ENCODE measurements at places on chromosomes 13 and 19. TPM values are rescaled to one million over a fixed set of nuclear protein-coding genes. Genes with fewer than 3 reads are reported as not detected.

GRCh38 chr13:99308471-99309087 is 1.4 kb upstream of the GPR183 start:
- no peak for DNase-seq

- no peak for DNase-seq
These were observed 57.8 kb downstream of the GGACT start for GRCh38 chr13:100530671-100531213.

DNA sequence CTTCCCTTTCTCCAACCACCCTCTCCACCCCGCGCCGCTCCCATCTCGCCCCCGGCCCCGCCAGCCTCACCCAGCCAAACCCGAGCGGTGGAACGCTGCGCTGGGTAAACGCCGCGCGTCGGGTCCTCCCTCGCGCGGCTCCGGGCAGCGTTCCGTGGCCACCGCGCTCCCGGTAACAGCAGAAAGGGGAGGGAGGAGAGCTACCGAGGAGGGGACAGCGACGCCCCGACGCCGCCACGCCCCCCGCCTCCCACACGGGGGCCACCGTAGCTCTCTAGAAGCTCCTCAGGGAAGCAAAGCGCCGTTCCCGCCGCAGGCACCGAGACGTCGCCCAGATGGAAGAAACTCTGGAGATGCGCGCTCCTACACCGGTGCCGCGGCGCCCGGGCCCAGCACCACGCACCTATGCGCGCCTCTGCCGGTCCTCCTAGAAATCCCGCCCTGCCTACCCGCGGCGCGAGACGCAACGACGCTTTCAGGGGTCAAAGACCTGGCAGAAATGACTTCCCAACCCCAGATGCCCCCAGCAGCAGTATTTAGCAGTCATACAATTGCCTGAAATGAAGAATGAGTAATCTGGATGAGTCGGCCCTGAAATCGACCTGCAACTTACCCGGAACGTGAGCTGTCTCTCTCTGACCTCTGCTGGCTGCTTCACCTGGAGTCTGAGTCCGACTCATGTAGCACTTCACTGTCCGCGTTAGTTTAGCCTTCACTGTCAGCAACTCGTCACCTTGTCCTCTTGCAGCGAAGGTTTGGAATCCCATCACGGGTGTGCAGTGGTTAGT is at the start of gene RUBCNL:
Gene RUBCNL, minus strand, starts transcription at position 189 of the 788 bp plus-strand sequence. CDS start 14,777 bp downstream, outside the sequence.
- DNase-seq: no peak

- peak; percentile 26 for DNase-seq
These were observed 2758.2 kb downstream of the PCDH9 start for GRCh38 chr13:64471916-64472315.

Gene CABP5
- not detected for polyA plus RNA-seq

DNA sequence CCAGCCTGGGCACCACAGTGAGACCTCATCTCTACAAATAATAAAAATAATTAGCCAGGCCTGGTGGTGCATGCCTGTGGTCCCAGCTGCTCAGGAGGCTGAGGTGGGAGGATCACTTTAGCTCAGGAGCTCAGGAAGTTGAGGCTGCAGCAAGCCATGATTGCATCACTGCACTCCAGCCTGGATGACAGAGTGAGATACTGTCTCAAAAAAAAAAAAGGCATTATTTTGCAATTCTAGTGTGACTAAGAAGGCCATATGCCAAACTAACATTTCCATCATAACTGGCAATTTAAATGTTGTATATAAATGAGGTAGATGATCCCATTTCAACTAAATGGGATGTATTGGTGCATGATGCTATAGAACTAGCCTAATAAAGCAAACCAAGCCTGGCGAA is 632.8 kb upstream of the KLF12 start:
- no peak for DNase-seq

GRCh38 chr13:40386586-40386985 is 279.9 kb downstream of the FOXO1 start:
- DNase-seq: no peak
